Left kidney (tissue), 8 donors: ENCODE measurements at places on chromosomes 6 and 20. TPM values are rescaled to one million over a fixed set of nuclear protein-coding genes. Genes with fewer than 3 reads are reported as not detected.

Gene KCNG1
- 4.3 TPM for polyA plus RNA-seq

DNA sequence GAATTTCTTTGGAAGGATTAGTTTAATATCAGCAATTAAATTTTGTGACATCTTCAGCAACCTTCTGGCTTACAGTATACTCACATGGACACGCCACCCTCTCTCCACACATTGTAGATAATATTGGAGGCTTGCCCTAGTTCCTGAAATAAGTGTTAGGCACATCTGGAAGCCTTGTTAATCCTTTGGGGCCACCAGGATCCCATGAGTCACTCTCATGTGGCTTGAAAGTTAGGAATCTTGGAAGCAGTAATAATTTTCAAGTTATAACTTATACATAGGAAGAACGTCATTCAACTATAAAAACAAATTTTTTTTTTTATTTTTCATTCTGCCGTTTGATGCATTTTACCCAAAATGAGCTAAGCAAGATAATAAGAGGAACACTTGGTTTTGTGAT lies 20.5 kb downstream of the LAMA4 start:
- no peak for DNase-seq

GRCh38 chr6:139856562-139856961 lies 482.1 kb upstream of the CITED2 start:
- DNase-seq, result no peak

GRCh38 chr20:57499676-57500075 lies 25.3 kb downstream of the CTCFL start:
- no peak for DNase-seq

GRCh38 chr6:166605752-166606151 lies 19.3 kb upstream of the RAMACL start:
- DNase-seq, result no peak

- no peak for DNase-seq
Measured at GRCh38 chr6:18025596-18025995, 38.2 kb upstream of the KIF13A start.
